ENCODE measurements at places on chromosomes 4 and X. TPM values are rescaled to one million over a fixed set of nuclear protein-coding genes. Genes with fewer than 3 reads are reported as not detected.
A peak's percentile ranks its signal among the peaks of the same experiment; 100 is the strongest.

Gene NUP62CL
- 3.0 TPM for polyA plus RNA-seq

GRCh38 chr4:156774422-156774821 lies 197.2 kb downstream of the PDGFC start:
- H3K4me1 ChIP-seq: no peaks in the 10 kb centered on the region
- no peak overlapping the region for H3K27ac ChIP-seq
- no peak for DNase-seq
- H3K27me3 ChIP-seq: no peaks in the 10 kb centered on the region

GRCh38 chr4:6478546-6479220 lies 6.3 kb upstream of the PPP2R2C start:
- H3K4me1 ChIP-seq: no peaks in the 10 kb centered on the region
- H3K4me3 ChIP-seq: no peak overlapping the region
- no peak for DNase-seq
- H3K27ac ChIP-seq: no peak overlapping the region
- no peaks in the 10 kb centered on the region for H3K36me3 ChIP-seq

GRCh38 chr4:183395395-183395794 lies 49.0 kb upstream of the CDKN2AIP start:
- no peaks in the 10 kb centered on the region for H3K27me3 ChIP-seq
- peaks cover 13% of the 10 kb centered on the region for H3K4me1 ChIP-seq
- H3K4me3 ChIP-seq: no peak overlapping the region
- no peak overlapping the region for H3K27ac ChIP-seq
- H3K36me3 ChIP-seq: no peaks in the 10 kb centered on the region

Gene USP17L24
- not detected for polyA plus RNA-seq

- no peak overlapping the region for H3K4me3 ChIP-seq
- no peaks in the 10 kb centered on the region for H3K36me3 ChIP-seq
- no peaks in the 10 kb centered on the region for H3K4me1 ChIP-seq
- H3K27me3 ChIP-seq: no peaks in the 10 kb centered on the region
- no peak overlapping the region for H3K27ac ChIP-seq
Measured at GRCh38 chr4:138259271-138259670, 17.1 kb upstream of the SLC7A11 start.

Gene ENPEP
- 5.6 TPM for polyA plus RNA-seq

Gene NPY1R
- 2.2 TPM for polyA plus RNA-seq

Gene UCHL1
- 56.2 TPM for polyA plus RNA-seq

DNA sequence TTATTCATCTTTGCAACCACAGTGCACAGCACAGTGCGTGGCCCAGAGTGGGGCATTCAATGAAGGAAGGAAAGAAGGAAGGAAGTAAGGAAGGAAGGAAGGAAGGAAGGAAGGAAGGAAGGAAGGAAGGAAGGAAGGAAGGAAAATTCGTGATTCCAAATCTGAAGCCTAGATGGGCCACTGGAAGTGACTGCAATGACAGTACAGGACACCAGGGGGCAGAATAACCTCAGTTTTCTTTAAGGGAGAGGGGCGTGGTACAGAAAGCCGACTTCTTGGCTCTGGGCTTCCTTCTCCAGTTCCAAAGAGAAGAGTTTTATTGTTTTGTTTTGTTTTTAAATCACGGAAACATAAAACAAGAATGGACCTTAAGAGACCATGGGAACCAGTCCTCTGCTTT lies 47.8 kb downstream of the APLN start:
- H3K27ac ChIP-seq: no peak overlapping the region
- H3K27me3 ChIP-seq: no peaks in the 10 kb centered on the region
- DNase-seq: peak; percentile 42
- peaks cover 24% of the 10 kb centered on the region for H3K4me1 ChIP-seq
- no peak overlapping the region for H3K4me3 ChIP-seq

- no peaks in the 10 kb centered on the region for H3K36me3 ChIP-seq
- H3K4me1 ChIP-seq: no peaks in the 10 kb centered on the region
- no peak overlapping the region for H3K4me3 ChIP-seq
- H3K27ac ChIP-seq: no peak overlapping the region
Measured at GRCh38 chrX:45322820-45323219, 122.1 kb upstream of the DIPK2B start.

- no peak for DNase-seq
- no peak overlapping the region for H3K4me3 ChIP-seq
- no peaks in the 10 kb centered on the region for H3K4me1 ChIP-seq
- no peaks in the 10 kb centered on the region for H3K36me3 ChIP-seq
- H3K27ac ChIP-seq: no peak overlapping the region
Measured at GRCh38 chr4:91025241-91026148, 898.3 kb downstream of the CCSER1 start.

DNA sequence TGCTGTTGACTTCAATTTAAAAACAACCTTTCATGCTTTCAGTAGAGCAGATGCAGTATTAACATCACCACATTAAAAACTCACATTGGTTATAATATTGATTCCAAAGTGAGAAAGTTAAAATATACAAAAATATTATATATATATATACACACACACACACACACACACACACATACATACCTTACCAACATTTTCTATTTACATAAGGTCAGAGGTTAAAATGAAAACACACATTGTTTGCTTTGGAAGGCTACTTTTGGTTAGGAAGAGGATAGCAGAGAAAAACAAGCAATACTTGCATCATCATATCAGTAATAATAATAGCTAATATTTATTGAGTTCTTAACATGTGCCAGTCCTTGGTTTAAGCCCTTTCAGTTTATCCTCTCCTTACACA lies 226.5 kb downstream of the PPP4R3C start:
- no peaks in the 10 kb centered on the region for H3K36me3 ChIP-seq
- H3K4me1 ChIP-seq: no peaks in the 10 kb centered on the region
- H3K27me3 ChIP-seq: no peaks in the 10 kb centered on the region

Gene SUPT20HL1
- polyA plus RNA-seq: 0.02 TPM

- H3K36me3 ChIP-seq: no peaks in the 10 kb centered on the region
- peaks cover 9% of the 10 kb centered on the region for H3K4me1 ChIP-seq
- H3K27ac ChIP-seq: no peak overlapping the region
- H3K27me3 ChIP-seq: peaks cover 83% of the 10 kb centered on the region
- DNase-seq: no peak
Measured at GRCh38 chr4:173538148-173538908, 8.3 kb upstream of the HAND2 start.

GRCh38 chr4:159283696-159284095 lies 180.8 kb downstream of the RAPGEF2 start:
- H3K27me3 ChIP-seq: no peaks in the 10 kb centered on the region
- peak overlapping the region; percentile 8 for H3K27ac ChIP-seq
- H3K4me1 ChIP-seq: no peaks in the 10 kb centered on the region
- H3K4me3 ChIP-seq: no peak overlapping the region
- DNase-seq: no peak
- H3K36me3 ChIP-seq: no peaks in the 10 kb centered on the region

DNA sequence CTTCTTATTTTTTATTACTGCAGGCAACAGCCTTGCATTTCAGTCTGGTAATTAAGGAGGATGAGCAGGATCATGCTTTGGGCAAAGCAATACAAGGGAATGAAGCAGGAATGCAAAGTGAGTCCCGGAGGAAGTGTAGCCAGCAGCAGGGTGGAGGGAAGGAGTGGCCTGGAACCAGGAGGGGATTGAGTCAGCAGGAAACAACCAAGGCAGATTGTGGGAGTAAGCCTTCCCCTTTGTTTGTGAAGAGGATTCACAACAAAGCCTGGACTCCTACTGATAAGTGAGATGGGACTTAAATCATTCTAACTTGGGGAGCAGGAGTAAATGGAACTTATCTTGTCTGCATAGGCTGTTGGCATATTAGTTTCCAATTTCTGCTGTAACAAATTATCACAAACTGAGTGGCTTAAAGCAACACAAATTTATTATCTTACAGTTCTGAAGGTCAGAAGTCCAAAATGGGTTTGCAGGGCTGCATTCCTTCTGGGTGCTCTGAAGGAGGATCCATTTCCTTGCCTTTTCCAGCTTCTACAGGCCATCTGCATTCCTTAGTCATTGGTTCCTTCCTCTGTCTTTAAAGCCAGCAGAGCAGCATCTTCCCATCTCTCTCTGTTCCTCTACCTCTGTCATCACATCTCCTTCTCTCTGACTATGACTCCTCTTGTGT lies 93.2 kb upstream of the AP1S2 start:
- no peaks in the 10 kb centered on the region for H3K27me3 ChIP-seq
- no peak for DNase-seq
- H3K4me3 ChIP-seq: no peak overlapping the region
- no peaks in the 10 kb centered on the region for H3K36me3 ChIP-seq
- H3K27ac ChIP-seq: no peak overlapping the region

GRCh38 chr4:105196523-105197145 lies 50.0 kb downstream of the TET2 start:
- H3K36me3 ChIP-seq: peaks cover 2% of the 10 kb centered on the region
- H3K4me3 ChIP-seq: no peak overlapping the region
- H3K4me1 ChIP-seq: no peaks in the 10 kb centered on the region

- no peak overlapping the region for H3K27ac ChIP-seq
- no peaks in the 10 kb centered on the region for H3K4me1 ChIP-seq
- no peak for DNase-seq
- H3K4me3 ChIP-seq: no peak overlapping the region
Measured at GRCh38 chrX:100447655-100448397, 37.8 kb upstream of the PCDH19 start.

DNA sequence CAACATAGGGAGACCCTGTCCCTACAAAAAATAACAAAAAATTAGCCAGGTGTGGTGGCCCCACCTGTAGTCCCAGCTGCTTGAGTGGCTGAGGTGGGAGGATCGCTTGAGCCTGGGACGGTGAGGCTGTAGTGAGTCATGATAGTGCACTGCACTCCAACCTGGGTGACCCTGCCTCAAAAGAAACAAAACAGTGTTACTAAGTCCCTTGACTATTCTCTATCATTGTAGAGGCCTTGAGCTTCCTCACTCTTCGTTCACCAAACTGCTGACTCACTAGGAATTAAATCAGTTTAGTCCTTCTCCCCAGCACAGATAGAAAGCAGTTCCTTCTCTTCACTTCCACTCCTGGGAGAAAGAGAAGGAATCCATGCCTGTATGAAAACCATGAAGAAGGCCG lies 14.5 kb downstream of the CDS1 start:
- no peak overlapping the region for H3K4me3 ChIP-seq
- H3K27me3 ChIP-seq: no peaks in the 10 kb centered on the region
- no peaks in the 10 kb centered on the region for H3K36me3 ChIP-seq
- H3K4me1 ChIP-seq: no peaks in the 10 kb centered on the region
- no peak for DNase-seq
